HT-29 (cell line): ENCODE measurements at places on chromosomes 2 and 18. TPM values are rescaled to one million over a fixed set of nuclear protein-coding genes. Genes with fewer than 3 reads are reported as not detected.

- DNase-seq = no peak
These were observed 17.1 kb upstream of the VWC2L start for GRCh38 chr2:214393796-214394195.

DNA sequence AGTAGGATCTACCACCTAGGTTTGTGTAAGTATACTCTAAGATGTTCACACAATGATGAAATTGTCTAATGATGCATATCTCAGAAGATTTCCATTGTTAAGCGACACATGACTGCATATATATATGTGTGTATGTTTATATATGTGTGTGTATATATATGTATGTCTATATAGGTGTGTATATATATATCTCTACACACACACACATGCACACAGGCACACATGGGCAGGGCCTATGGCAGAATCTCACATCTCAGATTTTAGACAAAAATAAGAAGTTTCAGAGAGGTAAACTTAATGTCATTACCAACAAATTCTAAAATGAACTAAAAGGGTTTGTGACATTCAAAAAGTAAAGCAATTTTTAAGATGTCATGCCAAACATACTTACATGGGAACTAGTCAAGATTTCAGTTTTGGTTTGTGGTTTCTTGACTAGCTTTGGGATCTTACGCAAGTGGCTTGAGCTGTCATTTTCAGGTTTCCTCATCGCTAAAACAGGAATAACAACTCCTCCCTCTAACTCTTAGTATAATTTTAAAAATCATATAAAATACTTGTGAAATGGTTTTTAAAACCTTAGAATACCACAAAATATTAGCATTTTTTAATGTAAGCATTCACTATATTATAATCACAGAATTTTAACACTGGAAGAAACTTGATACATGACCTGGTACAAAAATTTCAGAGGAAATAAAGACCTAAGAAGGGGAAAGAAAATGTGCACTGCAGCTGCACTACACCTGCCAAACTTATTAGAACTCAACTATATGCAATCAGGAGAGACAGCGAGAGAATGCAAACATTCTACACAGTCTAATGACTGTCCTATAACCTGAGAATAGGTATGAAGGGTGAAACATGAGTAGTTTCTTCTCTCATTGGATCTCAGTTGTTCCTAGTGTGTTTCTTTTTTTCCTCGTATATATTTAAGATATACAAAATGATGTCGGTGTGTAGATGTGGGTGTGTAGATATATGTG, 75.7 kb downstream of the TTC21B start:
- DNase-seq = no peak

DNA sequence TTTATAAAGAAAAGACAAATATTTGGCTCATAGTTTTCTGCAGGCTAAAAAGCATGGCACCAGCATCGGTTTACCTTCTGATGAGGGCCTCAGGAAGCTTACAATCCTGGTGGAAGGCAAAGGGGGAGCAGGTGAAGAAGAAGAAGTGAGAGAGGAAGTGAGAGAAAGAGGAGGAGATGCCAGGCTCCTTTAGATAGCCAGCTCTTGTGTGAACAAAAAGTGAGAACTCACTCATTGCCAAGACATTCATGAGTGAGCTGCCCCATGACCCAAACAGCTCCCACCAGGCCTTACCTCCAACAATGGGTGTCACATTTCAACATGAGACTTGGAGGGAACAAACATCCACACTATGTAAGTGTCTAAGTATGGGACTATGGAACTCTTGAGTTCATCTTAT, 14.3 kb downstream of the CCDC150 start:
- DNase-seq = no peak

- no peak for DNase-seq
These were observed 72.7 kb downstream of the NYAP2 start for GRCh38 chr2:225472161-225472560.

DNA sequence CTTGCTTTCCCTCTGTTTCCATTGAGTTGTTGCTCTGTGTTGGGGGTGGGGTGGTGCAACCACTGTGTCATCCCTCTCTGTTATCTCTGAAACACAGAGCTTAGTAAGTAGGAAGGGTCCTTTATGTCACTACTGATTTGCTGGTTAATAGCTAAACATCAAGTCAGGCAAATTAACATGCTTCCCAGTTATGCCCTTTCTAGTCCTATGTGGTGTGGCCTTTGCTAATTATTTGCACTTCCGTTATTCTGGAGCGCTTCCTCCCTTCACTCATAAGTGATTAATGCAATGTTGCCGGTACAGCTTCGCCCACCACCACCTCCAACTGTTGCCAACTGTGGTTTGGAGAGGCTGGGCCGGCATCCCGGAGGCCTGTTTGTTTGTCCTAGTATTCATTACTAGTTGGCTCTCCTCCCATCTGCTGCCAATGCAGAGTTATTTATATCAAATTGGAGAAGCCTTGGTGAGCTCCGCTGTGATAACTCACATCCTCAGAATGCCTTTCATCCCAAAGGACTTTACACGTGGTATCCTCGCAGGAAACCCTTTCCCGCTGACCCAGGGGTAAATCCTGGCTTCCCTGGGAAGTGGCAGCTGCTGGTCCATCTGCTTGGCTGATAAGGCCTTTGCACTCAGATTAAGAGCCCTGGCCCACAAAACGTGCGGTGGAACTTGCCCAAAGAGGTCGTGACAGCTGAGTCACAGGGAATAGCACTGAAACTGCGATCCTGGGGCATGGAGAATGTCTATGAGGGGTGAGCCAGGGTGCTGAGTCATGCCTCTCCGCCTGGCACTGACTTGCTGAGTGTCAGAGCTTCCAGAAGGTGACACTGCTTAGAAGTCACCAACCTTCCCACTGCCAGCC, 72.0 kb upstream of the ZCCHC2 start:
- DNase-seq = peak; percentile 72

GRCh38 chr2:26363323-26363722, 16.7 kb upstream of the ADGRF3 start:
- peak; percentile 48 for DNase-seq

GRCh38 chr2:60405271-60405919, 148.1 kb downstream of the BCL11A start:
- DNase-seq = no peak

TSHZ1 gene
- 7.5 and 8.1 TPM in 2 replicates for total RNA-seq

LIMS3 gene
- 1.3 and 2.0 TPM in 2 replicates for total RNA-seq

ABCB11 gene
- 0.08 TPM in 1 of 2 replicates, not detected in the other for total RNA-seq

PRKD3 gene
- total RNA-seq = 14.0 and 17.2 TPM in 2 replicates
